ENCODE measurements at places on chromosomes 16 and 17.

DNA sequence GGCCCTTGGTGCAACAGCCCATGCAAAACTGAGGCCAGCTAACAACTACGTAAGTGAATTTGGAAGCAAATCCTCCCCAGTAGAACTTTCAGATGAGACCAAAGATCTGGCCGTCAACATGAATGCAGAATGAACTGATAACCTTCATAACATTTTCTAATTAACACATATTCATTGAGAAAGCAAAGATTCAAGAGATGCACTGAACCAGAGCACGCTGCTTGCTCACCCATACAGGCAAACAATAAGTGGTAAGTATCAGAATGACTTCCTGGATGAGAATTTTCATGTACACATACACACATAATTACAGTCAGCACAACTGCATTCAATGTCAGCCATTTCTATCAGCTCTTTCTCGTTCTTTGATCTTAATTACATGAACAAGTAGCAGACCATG is 30.6 kb downstream of the XYLT1 start:
- no peak for DNase-seq

GRCh38 chr17:55852734-55853133 is 101.9 kb downstream of the PCTP start:
- no peak for DNase-seq

DNA sequence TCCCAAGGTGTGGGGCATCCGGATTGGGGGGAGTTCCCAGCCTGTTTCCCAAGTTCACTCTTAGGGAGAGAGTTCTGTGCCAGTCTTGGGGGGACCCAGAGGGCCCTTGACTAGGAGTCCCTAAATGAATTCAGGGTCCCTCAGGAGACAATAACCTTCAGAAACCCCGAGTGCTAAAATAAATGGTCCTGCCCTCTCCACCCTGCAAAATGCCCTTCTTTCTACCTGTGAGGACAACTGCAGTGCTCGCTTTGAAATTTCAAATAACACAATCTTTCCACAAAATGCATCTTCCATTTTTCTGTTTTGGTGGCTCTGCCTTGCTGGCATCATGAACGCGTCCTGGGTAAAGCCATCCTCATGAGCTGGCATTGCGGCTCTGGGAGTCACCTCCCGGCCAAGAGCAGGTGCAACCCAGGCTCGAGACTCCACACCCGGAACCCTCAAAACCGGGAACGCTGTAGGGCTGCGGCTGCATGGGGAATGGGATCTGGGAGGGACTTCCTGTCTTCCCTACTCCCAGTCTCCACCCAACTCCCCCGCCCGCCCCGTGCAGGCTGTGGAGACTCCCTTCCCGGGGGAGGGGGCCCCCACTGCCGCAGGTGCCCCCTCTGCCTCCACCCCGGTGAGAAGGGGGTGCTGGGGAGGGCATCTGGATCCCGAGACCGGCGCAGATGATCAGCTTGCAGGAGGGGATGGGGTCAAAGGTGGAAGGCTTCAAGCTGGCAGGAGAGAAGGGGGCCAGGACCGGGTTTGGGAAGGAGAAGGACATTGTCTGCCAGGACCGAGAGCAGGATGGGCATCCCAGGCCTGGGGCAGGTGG is at the start of gene ZNF205:
ZNF205 (plus strand) TSS at position 529 of the 823 bp plus-strand sequence. CDS start 845 bp downstream, outside the sequence.
- DNase-seq: peak; percentile 93

- peak; percentile 90 for DNase-seq
Observed at GRCh38 chr16:15708096-15708495, 58.1 kb downstream of the NDE1 start.

DNA sequence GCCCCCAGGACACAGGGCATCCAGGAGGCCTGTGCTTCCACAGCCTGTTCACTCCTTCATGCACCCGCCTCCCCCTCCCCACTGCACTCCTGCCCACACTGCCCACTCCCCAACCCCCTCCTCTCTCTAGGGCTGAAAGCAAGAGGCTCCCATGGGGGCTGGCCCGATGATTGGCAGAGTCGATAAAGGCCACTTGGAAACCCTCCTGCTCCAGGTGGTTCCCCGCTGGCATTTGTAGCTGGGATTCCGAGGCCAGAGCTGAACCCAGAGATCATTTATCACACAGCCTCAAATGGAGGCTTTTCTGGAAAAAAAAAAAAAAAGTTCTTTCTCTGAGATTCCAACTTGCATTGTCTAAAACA is 74.1 kb downstream of the SREBF1 start:
- DNase-seq: no peak

GRCh38 chr17:58403311-58403710 is 14.0 kb downstream of the RNF43 start:
- no peak for DNase-seq

DNA sequence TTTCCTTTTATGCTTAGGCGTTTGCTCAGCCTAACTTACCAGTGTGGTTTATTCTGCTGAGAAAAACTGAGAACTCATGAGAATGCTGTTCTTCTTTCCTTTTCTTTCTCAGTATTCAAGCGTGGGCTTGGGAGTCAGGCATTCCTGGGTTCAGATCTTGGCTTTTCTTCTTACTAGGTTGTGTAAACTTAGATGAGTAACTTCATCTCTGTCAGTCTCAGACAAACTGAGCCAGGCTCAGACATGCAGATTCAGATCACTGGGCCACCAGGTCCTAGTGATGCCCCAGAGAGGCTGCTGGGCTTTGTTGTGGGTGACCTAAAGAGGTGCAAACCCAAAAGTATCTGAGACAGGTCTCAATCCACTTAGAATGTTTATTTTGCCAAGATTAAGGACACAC is 95.8 kb upstream of the MPHOSPH6 start:
- no peak for DNase-seq

DNA sequence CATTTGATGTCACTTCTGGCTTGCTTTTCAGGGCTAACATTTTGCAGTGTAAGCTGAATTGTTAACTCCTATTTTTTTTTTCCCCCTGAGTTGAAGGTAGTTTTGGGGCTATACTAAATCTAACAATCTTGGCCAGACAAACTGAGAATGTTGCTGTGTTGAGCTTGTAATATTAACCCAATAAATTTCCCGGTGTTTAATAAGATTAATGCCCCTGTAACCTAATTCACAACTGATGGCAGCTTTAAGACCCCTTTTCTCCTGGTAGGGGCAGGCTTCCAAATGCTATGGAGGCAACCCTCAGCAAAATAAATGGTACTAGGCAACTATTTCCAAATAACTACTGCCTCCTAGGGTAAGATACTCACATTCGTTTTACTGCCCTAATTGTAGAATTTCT is 549.6 kb upstream of the KIF2B start:
- DNase-seq: no peak

DNA sequence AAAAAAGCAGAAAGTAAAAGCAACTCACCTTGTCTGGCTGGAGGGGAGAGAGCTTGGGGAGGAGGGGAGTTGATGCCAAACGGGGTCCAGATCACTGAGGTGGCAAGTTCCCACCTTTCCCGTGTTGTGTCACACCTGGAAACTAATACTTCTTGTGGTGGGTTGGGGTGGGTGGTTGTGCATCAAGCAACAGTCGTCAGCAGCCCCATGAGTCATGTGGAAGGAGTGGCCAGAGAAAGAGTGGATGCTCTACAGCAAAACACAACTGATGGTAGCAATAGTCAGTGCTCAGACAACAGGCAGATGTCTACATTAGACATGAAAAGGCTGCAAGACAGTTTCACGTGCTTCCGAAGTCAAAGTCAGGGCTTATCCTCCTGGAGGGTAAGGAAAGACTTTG is 35.4 kb downstream of the ARSG start:
- no peak for DNase-seq

DNA sequence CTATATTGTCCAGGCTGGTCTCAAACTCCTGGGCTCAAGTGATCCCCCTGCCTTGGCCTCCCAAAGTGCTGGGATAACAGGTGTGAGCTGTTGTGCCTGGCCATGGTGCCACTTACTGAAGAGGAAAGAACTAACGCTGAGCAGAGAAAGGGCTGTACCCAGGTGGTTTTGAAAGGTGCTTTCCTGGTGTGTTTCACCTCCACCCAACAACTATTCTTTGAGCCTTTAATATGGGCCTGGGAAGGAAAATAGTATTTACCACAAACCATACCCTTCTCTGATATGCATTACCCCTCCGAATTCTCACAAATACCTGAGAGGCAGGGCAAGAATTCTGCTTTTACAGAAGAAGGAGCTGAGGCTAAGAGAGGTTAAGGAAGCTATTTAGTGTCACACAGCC is 24.8 kb downstream of the KPNA2 start:
- DNase-seq: no peak

GRCh38 chr17:58386708-58387107 is 30.6 kb downstream of the RNF43 start:
- no peak for DNase-seq

- no peak for DNase-seq
Observed at GRCh38 chr16:13554005-13554404, 365.9 kb upstream of the ERCC4 start.

GRCh38 chr16:57051696-57052228 is 40.6 kb upstream of the CPNE2 start:
- DNase-seq: no peak

- DNase-seq: peak; percentile 94
Observed at GRCh38 chr17:6507535-6507934, 48.8 kb downstream of the PITPNM3 start.

DNA sequence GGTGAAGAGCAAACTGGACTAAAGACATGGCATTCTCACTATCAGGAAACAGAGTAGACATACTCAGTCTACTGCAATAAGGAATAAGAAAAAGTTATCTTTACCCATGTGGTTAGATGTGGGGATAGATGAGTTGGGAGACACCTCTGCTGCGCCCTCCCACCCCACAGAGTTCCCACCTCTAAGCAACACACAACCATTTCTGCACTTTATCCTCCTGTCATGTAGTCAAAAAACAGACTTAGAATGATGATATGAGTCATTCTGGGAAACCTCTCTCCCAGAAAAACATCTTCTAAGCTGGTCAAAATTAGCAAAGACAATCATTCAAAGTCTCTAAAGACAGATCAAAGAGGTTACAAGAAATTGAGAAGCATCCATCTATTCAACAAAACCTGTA is 94.9 kb downstream of the CACNG1 start:
- DNase-seq: no peak

GRCh38 chr16:52539191-52539590 is 7.8 kb downstream of the TOX3 start:
- no peak for DNase-seq

GRCh38 chr16:89409161-89409711 is 81.1 kb downstream of the ANKRD11 start:
- no peak for DNase-seq

- DNase-seq: no peak
Observed at GRCh38 chr17:61335845-61336655, 63.6 kb upstream of the TBX2 start.

DNA sequence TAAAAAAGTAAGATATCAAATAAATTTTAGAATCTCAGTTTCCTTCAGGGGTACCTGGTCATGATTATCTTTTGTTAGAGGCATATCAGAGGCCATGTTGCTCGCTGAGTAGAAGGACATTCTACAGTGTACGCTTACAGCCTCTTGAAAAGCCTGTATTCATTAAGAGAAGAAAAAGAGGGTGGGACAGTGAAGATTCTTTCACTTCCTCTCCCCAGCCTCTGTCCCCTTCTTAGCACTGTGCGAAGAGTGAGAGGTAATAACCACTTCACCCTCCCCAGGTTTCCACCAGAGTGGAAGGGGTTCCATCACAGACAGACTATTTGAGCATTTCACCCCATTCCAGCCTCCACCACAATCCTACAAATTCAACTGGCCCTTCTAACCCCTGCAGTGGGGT is 4.8 kb upstream of the LPO start:
- no peak for DNase-seq

DNA sequence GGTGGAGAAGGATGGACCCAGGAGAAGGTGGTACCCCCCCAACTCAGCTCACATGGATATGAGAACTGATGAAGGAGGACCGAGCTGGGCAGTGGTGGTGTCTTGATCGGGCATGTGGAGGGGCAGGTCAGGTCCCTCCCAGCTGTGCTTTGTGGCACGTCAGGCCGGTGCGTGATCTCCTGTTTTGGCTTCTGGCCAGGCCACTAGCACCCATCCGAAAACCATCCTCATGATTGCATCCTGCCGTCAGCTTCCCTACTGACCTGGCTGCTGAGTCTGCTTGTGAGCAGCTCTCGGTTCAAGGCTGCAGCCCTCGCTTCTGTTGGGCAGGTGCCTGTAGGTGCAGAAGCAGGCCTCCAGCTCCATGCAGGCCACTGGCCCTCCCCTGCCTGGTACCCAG is 53.1 kb downstream of the PLD6 start:
- no peak for DNase-seq

- DNase-seq: no peak
Observed at GRCh38 chr17:14553847-14554246, 253.0 kb downstream of the HS3ST3B1 start.

DNA sequence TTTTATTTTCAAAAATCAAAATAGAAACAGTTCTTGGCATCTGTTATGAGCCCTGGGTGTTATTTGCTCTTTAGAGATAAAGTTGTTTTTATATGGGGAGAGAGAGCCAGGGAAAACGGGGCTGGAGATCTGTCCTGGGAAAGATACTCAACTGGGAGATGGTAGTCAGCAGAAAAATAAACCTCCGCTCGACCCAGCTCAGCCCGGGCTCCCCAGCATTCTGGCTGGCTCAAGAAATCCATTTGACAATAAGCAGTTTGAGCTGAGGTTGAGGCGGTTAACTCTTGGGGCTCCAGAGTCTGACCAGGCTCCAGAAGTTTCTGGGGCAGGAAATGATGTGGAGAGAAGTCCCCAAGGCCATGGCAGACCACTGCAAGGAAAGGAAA is 151.9 kb downstream of the IRX5 start:
- no peak for DNase-seq

GRCh38 chr17:3475251-3475685 is 529 bp upstream of the ASPA start:
- DNase-seq: no peak

GRCh38 chr16:67235816-67236562 is 9.1 kb downstream of the TMEM208 start:
- no peak for DNase-seq

DNA sequence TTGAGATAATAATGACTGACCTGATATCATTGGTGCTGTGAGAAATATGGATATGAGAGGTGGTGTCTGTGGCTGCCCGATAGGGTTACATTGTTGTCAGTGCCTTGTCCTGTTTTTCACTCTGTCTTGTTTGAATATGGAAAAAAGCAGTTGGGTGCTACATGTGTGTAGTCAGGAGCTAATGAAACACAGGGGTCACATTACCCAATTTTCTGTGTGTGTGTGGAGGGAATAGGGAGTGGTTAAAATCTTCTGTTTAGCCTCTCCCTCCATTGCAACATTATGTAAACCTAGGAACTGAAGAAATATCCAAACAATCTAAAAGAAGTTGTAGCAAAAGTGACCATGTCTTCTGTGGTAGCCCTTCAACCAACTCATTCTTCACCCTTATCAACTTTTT is 527.7 kb upstream of the SOX9 start:
- DNase-seq: no peak

- no peak for DNase-seq
Observed at GRCh38 chr16:4184038-4184702, 57.7 kb downstream of the SRL start.

GRCh38 chr17:64385187-64386083 is 5.2 kb downstream of the PECAM1 start:
- peak; percentile 78 for DNase-seq

GRCh38 chr17:43570518-43570928 is 24.4 kb upstream of the ETV4 start:
- DNase-seq: no peak
